ENCODE measurements at places on chromosomes 5 and 9. TPM values are rescaled to one million over a fixed set of nuclear protein-coding genes. Genes with fewer than 3 reads are reported as not detected.

The LVRN gene
- total RNA-seq = not detected

The KIF3A gene
- total RNA-seq = 5.0 TPM

DNA sequence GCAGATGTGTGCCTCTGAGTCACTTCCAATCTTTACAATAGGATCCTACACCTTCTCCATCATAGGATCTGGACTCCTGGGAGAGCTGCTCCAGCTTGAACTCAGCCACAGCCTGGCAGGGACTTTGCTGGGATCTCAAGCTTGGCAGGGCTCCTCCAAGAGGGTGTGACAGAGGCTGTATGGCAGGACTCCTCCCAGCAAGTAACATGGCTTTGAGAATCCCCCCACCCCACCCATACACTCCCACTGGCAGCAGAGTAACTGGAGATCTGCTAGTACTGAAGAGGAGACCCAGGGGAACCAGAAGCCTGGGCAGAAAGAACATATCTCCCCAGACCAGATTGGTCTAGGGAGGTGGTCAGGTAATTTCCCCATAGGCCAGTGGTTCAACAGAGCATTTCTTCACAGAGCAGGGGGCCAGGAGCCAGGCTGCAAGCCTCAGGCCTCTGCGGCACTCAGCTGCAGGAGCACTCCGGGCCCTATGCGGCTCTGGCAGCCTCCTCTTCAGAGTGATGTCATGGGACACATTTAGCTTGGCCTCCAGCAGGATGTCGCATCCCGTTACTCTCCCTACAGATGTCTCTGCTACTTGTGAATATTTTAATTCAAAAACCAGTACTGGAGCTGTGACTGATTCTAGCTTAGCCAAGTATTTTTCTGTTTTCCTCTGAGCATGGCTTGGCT is 1.7 kb upstream of the ACSL6 start:
- no peak for DNase-seq
- H3K4me1 ChIP-seq = peaks cover 15% of the 10 kb centered on the region
- peaks cover 57% of the 10 kb centered on the region for H3K27me3 ChIP-seq

- H3K27ac ChIP-seq = no peak overlapping the region
- no peaks in the 10 kb centered on the region for H3K27me3 ChIP-seq
- no peak for DNase-seq
- no peak overlapping the region for H3K4me3 ChIP-seq
- H3K4me1 ChIP-seq = no peaks in the 10 kb centered on the region
- no peaks in the 10 kb centered on the region for H3K36me3 ChIP-seq
These were observed 159.4 kb downstream of the CEMIP2 start for GRCh38 chr9:71608825-71609447.

DNA sequence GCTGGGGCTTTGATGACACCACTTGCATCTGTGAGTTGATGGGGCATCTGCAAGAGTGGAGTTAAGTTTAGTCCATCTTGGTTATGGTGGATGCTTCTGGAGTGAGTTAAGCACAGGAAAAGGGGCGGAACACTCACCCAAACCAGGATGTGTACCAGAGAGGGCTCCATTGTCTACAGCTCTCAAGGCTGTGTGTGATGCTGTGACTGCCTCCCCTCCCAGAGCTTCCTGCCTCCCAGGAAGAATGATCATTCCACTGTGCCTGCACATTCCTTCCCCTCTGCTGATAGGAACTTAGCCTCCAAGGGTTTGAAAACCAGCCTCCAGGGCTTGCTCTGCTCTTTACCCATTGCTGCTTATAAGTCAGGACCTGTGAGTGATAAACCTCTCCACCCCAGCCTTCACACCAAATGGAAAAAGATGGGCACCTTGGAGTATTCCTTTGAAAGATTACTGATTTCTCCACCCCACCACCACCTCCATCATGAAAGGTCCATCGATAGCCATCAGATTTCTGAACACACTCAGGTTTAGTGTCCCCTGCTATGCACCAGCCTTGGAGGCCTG is 160.1 kb upstream of the SPRY4 start:
- peaks cover 4% of the 10 kb centered on the region for H3K36me3 ChIP-seq
- H3K4me3 ChIP-seq = no peak overlapping the region
- no peaks in the 10 kb centered on the region for H3K27me3 ChIP-seq
- H3K27ac ChIP-seq = no peak overlapping the region

The SPAG8 gene
- total RNA-seq = 1.1 TPM

The FAM13B gene
- 9.4 TPM for total RNA-seq

The ACER2 gene
- total RNA-seq = 2.2 TPM

DNA sequence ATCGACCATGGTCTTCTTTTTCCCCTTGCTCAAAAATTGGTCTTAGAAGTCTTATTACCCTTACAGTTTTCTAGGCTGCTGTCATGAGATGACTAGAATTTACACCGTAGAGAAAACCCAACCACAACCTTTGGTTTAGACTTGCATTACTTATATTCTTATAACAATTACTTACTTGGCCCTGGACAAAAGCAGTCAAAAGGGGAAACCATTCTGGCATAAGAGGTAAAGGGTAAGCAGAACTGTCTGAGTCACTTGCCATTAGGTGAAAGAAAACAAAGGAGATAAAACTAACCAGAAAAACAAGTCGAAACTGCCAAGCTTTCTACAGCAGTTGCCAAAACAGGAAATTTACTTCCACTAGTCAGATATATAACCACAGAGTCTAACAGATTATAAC is 17.9 kb downstream of the TMEM245 start:
- peak overlapping the region; percentile 37 for H3K4me3 ChIP-seq
- peaks cover 64% of the 10 kb centered on the region for H3K4me1 ChIP-seq
- no peak for DNase-seq
- peak overlapping the region; percentile 75 for H3K27ac ChIP-seq
- peaks cover 29% of the 10 kb centered on the region for H3K36me3 ChIP-seq

The COL5A1 gene
- total RNA-seq = not detected

The PDE6A gene
- total RNA-seq = not detected

GRCh38 chr5:103327893-103328292 is 69.3 kb downstream of the MACIR start:
- peaks cover 15% of the 10 kb centered on the region for H3K27me3 ChIP-seq
- no peak for DNase-seq
- H3K27ac ChIP-seq = no peak overlapping the region

GRCh38 chr5:117131048-117131679 is 556.5 kb upstream of the SEMA6A start:
- no peak overlapping the region for H3K4me3 ChIP-seq
- no peak for DNase-seq
- H3K4me1 ChIP-seq = no peaks in the 10 kb centered on the region
- H3K27ac ChIP-seq = no peak overlapping the region
- no peaks in the 10 kb centered on the region for H3K27me3 ChIP-seq

The PROB1 gene
- total RNA-seq = 1.2 TPM

The FAF2 gene
- 32.8 TPM for total RNA-seq

DNA sequence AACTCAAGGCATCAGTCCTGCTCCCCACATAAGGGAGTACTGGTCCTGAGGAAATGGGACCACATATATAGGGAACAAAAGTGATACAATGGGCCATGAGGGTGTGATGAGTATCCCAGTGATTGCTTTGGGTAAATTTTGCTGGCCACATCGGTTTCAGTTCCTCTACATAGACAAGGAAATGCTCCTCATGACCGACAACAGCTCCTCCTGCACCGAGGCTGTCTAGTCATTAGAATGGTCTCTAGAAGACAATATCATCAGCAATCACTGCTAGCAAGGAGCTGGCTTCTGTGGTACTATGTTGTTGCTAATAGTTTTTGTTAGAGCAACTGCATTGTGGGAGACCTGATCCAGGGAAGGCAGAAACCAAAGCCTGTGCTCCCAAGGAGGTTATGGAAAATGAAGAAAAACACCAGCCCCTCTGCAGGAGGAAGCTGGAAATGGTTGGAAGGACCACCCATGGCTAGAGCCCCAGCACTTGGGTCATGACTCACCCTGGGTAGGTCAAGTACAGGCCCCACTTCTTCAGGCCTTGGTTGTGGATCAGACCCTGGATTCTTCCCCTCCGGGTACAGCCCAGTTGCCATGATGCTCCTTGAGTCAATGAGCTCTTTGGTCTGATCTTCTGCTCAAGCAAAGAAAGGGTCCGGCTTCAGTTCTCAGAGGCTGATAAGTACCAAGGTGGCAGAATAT is 3.4 kb upstream of the CTSL start:
- peaks cover 12% of the 10 kb centered on the region for H3K4me1 ChIP-seq
- no peaks in the 10 kb centered on the region for H3K27me3 ChIP-seq
- no peaks in the 10 kb centered on the region for H3K36me3 ChIP-seq
- no peak overlapping the region for H3K27ac ChIP-seq

- peaks cover 29% of the 10 kb centered on the region for H3K27me3 ChIP-seq
- no peak overlapping the region for H3K4me3 ChIP-seq
- no peak overlapping the region for H3K27ac ChIP-seq
- no peaks in the 10 kb centered on the region for H3K36me3 ChIP-seq
- no peaks in the 10 kb centered on the region for H3K4me1 ChIP-seq
These were observed 64.6 kb upstream of the SHISAL2B start for GRCh38 chr5:64625678-64626077.

- no peak for DNase-seq
- H3K36me3 ChIP-seq = no peaks in the 10 kb centered on the region
- H3K4me3 ChIP-seq = no peak overlapping the region
- peaks cover 22% of the 10 kb centered on the region for H3K4me1 ChIP-seq
- no peak overlapping the region for H3K27ac ChIP-seq
These were observed 103.1 kb downstream of the PAX5 start for GRCh38 chr9:36930941-36931340.

- H3K27me3 ChIP-seq = no peaks in the 10 kb centered on the region
- no peak overlapping the region for H3K4me3 ChIP-seq
- no peak overlapping the region for H3K27ac ChIP-seq
These were observed 46.4 kb downstream of the SYK start for GRCh38 chr9:90847971-90848370.

The PTPN3 gene
- 0.02 TPM for total RNA-seq

GRCh38 chr5:176508603-176509002 is 28.6 kb downstream of the RNF44 start:
- no peaks in the 10 kb centered on the region for H3K4me1 ChIP-seq
- H3K27ac ChIP-seq = no peak overlapping the region
- no peak overlapping the region for H3K4me3 ChIP-seq
- peaks cover 31% of the 10 kb centered on the region for H3K36me3 ChIP-seq

- no peaks in the 10 kb centered on the region for H3K27me3 ChIP-seq
- H3K4me1 ChIP-seq = peaks cover 12% of the 10 kb centered on the region
- H3K4me3 ChIP-seq = no peak overlapping the region
- peaks cover 5% of the 10 kb centered on the region for H3K36me3 ChIP-seq
- no peak for DNase-seq
These were observed 7.6 kb upstream of the HMGCS1 start for GRCh38 chr5:43320846-43321245.

GRCh38 chr5:154159343-154159742 is 31.2 kb upstream of the GALNT10 start:
- H3K4me3 ChIP-seq = no peak overlapping the region
- no peak for DNase-seq
- H3K27ac ChIP-seq = no peak overlapping the region

DNA sequence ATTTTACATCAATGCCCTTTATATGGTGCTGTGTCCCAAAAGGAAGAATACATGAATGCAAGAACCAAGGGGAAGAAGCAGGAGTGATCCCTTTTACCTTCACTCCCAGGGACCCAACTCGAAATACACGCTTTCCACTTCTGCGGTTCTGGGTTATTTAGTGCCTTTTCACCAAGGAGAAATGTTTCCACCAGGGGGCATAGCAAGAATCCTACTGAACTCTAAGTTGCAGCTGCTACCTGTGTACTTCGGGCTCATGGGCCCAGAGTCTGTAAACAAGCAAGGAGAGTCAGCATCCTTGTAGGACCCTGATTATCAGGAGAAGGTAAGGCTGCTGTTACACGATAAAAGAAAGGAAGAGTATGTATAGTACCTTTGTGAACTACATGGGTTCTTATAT is 45.7 kb downstream of the DPYSL3 start:
- H3K27ac ChIP-seq = no peak overlapping the region
- no peak overlapping the region for H3K4me3 ChIP-seq
- H3K36me3 ChIP-seq = no peaks in the 10 kb centered on the region
- H3K4me1 ChIP-seq = no peaks in the 10 kb centered on the region

GRCh38 chr9:73080110-73080694 is 71.5 kb upstream of the ANXA1 start:
- no peak for DNase-seq
- H3K4me1 ChIP-seq = no peaks in the 10 kb centered on the region
- peaks cover 4% of the 10 kb centered on the region for H3K27me3 ChIP-seq
- no peak overlapping the region for H3K27ac ChIP-seq

The IPO11 gene
- total RNA-seq = 57.2 TPM

The LURAP1L gene
- total RNA-seq = not detected

DNA sequence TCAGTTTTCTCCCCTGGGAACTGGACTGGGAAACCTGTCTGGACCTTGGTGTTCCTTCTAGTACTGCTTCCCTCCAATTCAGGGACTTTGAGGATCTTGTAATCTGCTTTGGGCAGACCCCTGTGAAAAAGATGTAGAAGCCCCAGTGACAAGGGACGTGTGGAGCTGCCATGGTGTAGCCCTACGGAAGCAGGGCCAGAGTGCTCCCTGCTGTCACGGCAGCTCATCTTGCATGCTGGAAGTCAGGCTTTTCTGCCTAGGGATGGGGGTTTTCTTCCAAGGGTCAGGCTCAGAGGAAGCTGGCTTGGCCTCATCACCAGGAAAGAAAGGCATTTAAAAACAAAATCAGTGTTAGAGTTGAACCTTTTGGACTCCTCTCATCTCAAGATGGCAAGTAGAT is 86.4 kb downstream of the AMBP start:
- no peaks in the 10 kb centered on the region for H3K27me3 ChIP-seq
- peaks cover 3% of the 10 kb centered on the region for H3K4me1 ChIP-seq
- DNase-seq = no peak
- H3K27ac ChIP-seq = no peak overlapping the region

GRCh38 chr5:65363499-65363898 is 118.2 kb downstream of the ADAMTS6 start:
- no peaks in the 10 kb centered on the region for H3K4me1 ChIP-seq
- no peak for DNase-seq
- no peak overlapping the region for H3K27ac ChIP-seq

All from activated naive CD4-positive, alpha-beta T cell treated with anti-CD3 and anti-CD28 coated beads for 36 hours (primary cell).